NCI-H1105 (cell line): ENCODE measurements at places on chromosomes 5 and 9.

DNA sequence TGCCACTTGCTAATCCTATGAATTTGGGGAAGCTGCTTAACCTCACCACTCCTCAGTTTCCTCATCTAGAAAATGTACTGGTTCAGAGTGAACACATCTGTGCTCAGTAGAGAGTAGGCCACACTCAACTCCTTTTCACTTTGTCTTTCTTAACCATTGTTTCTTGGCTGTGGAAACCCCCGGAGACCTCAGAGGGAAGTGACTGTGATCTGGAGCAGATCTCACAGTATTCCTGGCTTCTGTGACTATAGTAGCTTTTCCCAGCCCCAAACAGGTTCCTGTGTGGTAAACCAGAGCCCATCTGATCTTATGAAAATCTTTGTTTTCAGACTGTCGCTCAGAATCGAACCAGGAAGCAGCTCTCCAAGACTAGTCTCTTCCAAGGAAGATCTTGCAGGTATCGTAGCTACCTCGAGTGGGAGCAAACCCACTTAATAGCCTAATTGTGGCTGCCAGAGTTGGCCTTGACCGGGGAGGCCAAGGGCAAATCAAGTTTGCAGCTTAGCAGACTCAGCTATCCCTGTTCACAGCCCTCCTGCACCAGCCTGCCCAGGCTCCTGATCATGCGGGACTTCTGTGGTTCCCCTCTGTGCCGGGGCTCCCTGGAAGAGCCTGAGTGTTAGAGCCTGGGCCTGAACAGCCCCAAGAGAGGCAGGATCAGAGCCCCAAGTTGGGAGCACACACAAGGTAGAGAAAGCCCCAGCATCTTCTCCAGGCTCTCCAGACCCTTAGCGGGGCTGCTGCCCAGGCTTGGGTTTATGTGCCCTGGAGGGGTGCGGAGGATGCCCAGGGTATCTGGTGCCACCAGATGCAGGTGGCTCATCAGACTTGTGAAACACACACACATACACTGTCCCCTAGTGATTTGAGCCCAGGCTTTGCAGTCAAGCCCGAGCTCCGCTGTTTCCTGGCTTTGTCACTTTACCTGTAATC lies 52.2 kb upstream of the ANGPTL2 start:
- no peak for DNase-seq

- DNase-seq, result no peak
Measured at GRCh38 chr9:121573717-121574485, 74.3 kb upstream of the GGTA1 start.

- no peak for DNase-seq
Measured at GRCh38 chr9:28820741-28821140, 1247.5 kb upstream of the C9orf72 start.

DNA sequence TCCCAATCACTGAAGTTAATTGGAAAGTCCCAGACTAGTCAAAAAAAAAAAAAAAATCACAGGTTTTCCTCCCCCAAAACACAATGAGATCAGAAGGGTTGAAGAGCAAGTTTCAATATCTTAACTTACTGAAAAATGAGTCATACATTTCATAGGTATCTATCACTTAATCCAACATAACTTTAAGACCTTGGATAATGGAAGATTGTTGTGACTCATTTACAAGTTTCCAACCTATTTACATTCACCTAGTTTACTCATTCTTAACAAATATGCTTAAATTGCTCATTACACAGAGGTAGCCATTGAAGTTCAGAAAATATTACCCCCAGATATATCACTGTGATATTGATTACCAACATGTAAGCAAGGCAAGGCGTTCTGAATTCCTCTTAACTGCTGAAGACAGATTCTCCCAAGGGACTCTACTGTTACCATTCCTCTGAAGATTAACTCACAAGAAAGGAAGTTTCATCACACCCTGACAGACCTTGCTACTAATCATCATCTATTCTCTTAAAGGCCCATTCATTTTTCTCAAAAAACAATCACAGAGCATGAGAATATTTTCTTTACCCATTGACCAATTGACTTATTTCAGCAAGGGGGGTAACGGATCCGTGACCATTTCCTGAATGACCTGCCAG lies 563.8 kb downstream of the TLE1 start:
- DNase-seq, result no peak

GRCh38 chr5:128800377-128800776 lies 164.9 kb upstream of the SLC27A6 start:
- DNase-seq, result no peak

GRCh38 chr9:132234535-132234934 lies 72.7 kb downstream of the NTNG2 start:
- no peak for DNase-seq

- no peak for DNase-seq
Measured at GRCh38 chr9:127181595-127182190, 59.3 kb upstream of the ANGPTL2 start.

- DNase-seq, result no peak
Measured at GRCh38 chr9:33628865-33629410, 104.9 kb downstream of the ANKRD18B start.

- DNase-seq, result no peak
Measured at GRCh38 chr5:3336666-3337065, 259.0 kb upstream of the IRX1 start.

DNA sequence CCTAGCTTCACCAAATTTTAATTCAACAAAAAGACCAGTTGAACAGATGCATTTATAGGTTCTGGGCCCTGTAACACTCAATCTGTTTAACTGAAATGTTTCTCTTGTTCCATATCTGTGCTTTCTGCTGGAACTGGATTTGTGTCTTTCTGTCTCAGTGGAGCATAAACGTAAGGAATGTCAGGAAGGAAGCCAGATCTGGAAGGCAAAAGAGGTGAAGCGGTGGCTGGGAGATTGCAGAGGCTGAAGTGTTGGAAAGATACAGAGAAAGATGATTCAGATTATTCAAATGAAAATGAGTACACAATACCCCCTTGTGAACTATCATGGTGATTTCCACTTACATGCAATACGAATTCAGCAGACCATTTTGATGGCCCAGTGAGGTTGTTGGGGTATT lies 406.8 kb downstream of the BRINP1 start:
- DNase-seq, result no peak

- DNase-seq, result no peak
Measured at GRCh38 chr9:31623511-31623910, 760.9 kb upstream of the ACO1 start.

DNA sequence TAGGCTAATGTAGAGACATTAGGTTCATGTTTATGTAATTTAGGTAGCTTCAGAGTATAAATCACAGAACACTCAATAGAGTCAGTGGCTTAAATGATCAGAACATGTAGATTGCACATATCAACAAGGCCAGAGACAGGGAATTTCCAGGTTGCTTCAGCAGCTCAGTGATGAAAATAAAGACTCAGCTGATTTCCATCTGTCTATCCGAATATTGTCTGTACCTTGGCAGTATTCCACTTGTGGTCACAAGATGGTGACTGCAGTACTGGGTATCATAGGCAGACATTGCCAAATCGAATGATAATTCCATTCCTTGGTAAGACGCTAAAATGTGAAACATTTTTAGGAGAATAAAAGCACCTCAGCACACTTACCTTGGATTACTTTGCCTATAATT lies 702.2 kb downstream of the MAT2B start:
- no peak for DNase-seq

- DNase-seq, result no peak
Measured at GRCh38 chr5:132466433-132467286, 23.9 kb downstream of the IRF1 start.

- DNase-seq, result no peak
Measured at GRCh38 chr9:132461281-132461896, 51.4 kb downstream of the CFAP77 start.
